Stimulated activated naive CD8-positive, alpha-beta T cell treated with anti-CD3 and anti-CD28 coated beads, Interleukin-15, Interleukin-2, amounts not matched to agents 100 U/mL and 50 U/mL, for 24 hours (primary cell): ENCODE measurements at places on chromosomes 6 and 20.

DNA sequence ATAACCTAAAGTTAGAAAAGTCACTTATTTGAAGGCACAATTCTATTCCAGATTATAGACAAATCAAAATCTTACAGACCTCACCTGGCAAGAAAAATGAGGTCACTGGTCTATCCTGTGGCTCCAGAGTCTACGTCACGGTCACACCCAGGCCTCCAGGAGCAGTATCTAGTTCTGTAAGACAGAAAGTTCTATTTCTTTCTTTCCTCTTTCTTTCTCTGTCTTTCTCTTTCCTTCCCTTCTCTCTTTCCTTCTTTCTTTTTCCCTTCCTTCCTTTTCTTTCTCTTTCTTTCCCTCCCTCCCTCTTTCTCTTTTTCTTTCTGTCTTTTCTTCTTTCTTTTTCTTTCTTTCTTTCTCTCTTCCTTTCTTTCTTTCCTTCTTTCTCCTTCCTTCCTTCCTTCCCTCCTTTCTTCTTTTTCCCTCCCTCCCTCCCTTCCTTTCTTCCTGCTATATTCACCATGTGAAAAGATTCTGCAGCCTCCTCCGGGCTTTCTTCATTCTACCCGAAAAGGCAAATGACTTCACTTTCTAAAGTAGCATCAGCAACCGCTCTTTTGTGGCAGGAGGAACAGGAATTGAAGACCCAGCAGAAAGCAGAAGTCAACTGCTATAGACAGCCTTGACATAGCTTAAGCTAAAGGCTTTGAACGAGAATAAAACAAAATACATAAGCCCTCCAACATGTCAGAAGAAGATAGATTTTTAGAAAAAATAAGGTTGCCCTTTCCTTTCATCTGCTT lies 83.9 kb upstream of the SIRPG start:
- no peak for DNase-seq

- DNase-seq = no peak
Observed at GRCh38 chr6:145047891-145048290, 687.4 kb downstream of the EPM2A start.

- DNase-seq = no peak
Observed at GRCh38 chr6:77910826-77911225, 258.0 kb downstream of the MEI4 start.

DNA sequence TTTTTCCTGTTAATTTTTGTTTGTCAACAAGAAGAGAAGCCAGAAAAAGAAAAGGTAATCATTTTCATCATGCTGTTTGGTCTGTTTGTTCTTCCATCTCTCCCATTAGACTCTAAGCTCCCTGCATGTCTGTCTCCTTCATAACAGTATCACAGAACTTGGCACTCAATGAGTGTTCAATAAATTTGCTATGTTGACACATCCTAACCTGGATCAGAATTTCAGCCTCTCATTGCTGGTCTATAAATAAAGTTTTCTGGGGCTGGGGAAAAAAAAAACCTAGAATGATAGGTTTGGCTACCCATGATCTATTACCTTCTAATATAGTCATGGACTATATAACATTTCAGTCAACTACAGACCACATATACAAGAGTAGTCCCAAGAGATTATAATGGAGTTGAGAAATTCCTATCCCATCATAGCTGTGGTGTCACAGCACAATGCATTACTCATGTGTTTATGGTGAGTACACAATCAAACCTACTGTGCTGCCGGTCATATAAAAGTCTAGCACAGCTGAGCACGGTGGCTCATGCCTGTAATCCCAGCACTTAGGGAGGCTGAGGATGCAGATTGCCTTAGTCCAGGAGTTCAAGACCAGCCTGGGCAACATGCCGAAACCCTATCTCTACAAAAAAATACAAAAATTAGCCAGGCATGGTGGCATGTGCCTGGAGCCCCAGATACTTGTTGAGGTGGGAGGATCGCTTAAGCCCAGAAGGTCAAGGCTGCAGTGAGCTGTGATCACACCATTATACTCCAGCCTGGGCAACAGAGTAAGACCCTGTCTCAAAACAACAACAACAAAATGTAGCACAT lies 5.9 kb downstream of the NUDT3 start:
- DNase-seq = no peak

GRCh38 chr20:62949962-62950361 lies 2.5 kb upstream of the SLC17A9 start:
- DNase-seq = no peak

DNA sequence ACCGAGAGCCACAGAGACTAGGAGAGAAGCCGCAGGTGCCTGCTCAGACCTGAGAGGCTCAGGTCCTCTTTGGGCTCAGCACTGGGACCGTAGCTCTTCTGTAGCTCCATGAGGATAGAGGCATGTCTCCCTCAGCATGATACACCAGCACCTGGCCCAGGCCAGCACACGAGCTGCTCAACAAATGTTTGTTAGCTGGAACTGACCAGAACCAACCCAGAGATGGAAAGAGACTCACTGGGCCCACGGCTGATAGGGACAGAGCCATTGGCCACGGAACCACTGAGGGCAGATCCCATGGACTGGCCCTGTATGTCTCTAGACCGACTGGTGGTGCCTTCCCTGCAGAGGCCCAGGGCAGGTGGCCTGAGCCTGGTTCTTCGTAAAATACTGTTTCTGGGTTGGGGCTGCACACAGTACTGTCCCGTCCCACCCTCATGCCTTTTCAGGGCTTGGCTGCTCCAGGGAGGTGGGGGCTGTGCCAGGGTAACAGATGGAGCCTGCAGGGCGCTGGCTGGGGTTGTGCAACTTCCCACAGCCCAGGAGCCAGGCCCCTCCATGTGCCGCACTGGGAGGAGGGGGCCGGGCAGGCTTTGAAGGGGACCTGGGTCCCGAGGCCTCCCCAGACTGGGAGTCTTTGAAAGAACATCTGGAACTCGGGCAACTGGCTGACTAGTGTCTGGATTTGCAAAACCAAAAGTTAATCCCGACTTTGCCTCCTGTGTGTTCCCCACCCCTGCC lies 5.2 kb downstream of the C20orf204 start:
- DNase-seq = no peak

DNA sequence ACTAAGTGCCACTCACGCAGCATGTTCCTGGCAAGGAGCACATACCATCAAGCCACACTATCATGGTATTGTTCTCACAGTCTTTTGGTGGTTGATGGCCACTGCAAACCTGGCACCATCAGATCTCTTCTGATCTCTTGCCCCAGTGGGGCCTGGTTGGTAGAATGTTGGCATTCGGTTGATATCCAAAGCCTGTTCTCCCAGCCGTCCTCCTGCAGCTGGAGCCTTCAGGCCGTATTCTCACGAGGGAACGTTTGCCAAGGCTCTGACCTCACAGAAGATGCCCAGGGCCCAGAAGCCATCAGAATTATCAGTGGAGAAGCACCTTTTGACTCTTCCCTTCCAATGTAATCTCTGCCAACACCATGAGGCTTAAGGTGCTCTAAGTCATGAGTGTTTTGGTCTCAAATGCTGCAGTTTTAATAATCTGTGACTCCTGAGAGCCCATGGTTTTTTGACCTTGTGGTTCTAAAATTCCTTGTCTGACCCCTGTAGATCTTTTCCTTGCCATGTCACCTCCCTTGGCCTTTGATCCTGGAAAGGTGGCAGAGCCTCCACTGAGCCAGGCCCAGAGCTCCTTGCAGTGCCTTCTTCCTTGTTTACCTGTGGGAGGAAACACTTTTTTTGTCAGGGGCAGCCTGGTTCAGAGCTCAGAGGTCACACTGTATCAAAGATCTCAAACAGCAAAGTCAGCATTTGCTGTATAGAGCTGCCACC lies 27.8 kb downstream of the POFUT1 start:
- no peak for DNase-seq

DNA sequence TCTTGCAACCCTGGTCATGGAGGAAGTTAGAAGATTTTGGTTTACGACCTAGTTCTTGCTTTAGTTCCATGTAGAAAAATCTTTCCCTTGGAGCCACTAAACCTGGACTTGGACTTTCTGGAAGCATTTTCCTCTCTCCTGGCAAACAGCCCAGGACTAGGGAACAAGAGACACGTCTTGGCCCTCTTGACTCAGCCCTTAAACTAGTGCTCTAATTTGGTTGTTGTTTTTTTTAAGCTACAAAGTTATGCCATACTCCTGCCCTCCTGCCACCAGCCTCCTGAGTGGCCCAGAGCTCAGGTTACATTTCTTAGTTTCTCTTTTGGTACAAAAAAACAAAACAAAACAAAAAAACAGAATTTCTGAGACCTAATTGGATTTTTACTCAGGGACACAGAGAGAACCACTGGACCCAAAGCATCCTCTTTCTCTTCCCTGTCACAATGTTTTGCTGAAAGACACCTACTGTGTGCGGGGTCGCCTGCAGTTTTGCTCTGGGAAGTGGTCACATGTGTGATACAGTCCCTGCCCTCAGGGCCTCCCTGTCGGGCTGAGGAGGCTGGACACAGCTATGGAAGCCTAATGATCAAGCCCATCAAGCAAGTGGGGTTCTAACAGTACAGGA lies 32.3 kb upstream of the SCUBE3 start:
- no peak for DNase-seq

GRCh38 chr6:145070791-145071190 lies 664.5 kb downstream of the EPM2A start:
- no peak for DNase-seq

- no peak for DNase-seq
Observed at GRCh38 chr20:44581515-44581914, 864 bp upstream of the PKIG start.

- no peak for DNase-seq
Observed at GRCh38 chr6:112202639-112203341, 51.6 kb downstream of the LAMA4 start.

DNA sequence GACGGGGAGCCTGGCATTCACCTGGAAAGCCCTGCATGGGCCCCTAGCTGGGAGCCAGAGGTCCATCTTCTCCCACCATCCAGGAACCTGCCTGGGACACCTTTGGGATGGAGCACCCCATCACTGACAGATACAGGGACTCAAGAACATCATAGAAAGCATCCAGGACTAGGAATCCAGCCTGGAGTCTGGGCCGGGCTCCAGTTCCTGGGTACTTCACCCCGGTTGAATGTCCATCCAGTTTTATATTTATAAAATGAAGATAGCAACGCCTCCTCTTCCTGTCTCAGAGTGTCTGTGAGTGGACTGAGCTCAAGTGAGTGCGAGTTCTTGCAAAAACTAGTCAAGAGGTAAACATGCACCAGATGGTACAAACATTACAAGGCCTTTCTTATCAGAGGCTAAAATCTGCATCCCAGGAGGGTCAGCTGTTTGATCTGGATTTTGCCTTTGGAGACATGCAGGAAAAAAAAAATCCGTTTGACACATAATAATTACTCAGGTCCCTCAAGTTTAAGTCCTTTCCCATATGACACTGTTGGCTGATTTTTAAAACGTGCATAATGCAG lies 27.4 kb downstream of the ZC3H12D start:
- no peak for DNase-seq

DNA sequence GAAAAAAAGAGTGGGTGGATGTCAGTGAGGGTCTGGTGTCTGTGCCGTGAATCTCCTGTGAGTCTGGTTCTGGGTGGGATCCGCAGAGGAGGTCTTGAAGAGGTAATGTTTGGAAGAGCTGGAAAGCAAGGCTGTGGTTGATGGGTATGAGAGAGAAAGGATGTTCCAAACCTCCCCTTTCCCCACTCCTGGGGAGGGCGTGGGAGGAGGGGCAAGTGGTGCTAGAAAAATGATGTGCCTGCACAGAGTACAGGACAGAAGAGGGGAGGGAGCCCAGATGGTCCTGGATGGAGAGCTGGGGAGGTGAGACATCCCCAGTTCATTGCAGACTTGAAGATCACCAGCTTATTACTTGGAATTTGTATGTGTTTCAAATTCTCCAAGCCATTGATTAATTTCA lies 3.1 kb downstream of the CNPY3 start:
- DNase-seq = no peak

DNA sequence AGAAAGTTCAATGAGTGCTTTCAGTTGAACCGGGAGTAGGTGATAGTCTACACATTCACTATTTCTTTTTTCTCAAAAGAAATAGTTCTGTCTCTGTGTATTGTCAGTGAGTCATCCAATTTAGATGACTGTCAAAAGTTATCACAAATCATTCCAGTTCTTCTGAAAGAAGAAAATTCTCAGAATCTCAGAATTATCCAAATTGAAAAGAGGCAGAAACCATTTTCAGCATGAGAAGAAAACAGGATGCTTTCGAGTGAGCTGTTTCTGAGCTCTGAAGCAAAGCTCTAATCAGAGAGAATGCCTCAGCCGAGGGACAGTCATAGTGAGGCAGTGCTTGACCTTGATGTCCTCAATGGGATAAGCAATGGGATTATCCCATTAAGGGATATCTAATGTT lies 97.9 kb downstream of the HUS1B start:
- DNase-seq = no peak

- DNase-seq = no peak
Observed at GRCh38 chr6:111552241-111552744, 53.4 kb downstream of the TRAF3IP2 start.

GRCh38 chr6:137764464-137764863 lies 102.6 kb upstream of the TNFAIP3 start:
- no peak for DNase-seq

- no peak for DNase-seq
Observed at GRCh38 chr20:49281913-49282467, 4.1 kb upstream of the ZNFX1 start.

GRCh38 chr6:54587277-54587676 lies 259.3 kb upstream of the FAM83B start:
- no peak for DNase-seq

DNA sequence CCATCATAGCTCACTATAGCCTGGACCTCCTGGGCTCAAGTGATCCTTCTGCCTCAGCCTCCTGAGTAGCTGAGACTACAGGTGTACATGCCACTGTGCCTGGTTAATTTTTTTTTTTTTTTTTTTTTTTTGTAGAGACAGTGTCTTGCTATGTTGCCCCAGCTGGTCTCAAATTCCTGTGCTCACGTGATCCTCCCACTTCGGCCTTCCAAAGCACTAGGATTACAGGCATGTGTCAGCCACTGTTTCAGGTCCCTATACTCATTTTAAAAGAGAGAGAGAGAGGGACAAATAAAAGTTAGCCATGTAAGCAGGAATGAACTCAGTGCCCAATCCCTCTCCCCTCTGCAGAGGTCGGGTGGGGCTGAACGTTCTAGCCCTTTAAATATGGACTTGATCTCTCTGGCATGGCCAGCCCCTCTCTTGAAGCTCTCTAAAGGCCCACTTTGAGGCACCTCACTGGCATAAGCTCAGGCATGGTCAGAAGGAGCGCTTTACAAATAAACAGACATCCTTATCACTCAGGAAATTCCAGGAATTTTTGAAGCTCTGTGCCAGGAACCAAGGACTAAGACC lies 9.0 kb upstream of the SERPINB1 start:
- DNase-seq = no peak

GRCh38 chr6:125818772-125819260 lies 28.1 kb downstream of the NCOA7 start:
- DNase-seq = no peak

DNA sequence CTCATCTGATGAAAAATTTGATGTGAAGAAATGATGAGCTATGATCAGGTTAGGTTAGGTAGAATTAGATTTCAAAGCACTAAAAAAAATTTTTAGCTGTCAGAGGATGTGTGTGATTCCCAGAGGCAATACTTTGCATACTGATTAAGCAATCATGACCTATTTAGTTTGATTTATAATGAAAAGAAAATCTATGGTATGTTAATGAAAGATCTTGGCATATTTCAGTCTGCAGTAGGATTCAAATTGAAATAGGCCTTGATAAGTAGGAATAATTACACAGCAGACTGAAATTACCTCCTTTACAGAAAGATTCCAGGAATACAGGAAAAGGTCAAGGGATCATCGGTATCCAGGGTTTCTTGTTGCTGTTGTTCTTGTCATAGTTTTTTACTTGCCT lies 69.3 kb downstream of the HDDC2 start:
- DNase-seq = no peak
